Amygdala (tissue), 56 donors: ENCODE measurements at places on chromosomes 16 and 17.

- DNase-seq = no peak
Measured at GRCh38 chr17:79595471-79595870, 15.4 kb downstream of the RBFOX3 start.

DNA sequence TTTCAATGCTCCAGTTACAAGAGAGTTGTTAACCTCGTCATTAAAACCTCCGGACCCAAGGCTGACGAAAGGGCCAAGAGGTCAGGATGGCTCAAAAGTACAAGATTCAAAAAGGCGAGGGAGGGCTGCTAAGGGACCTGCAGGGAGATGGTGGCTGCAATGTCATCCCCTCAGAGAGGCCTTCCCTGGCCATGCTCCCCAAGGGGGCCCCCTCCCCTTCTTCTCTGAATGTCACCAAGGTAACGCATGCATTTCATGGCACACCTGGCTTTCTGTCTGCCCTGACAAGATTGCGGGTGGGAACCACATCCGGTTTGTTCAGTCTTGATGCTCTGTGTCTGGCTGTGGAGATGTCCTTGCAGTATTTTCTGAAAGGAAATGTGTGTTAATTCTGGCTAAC lies 89.9 kb downstream of the C16orf78 start:
- DNase-seq = no peak

- DNase-seq = no peak
Measured at GRCh38 chr16:3514621-3515020, 13.8 kb downstream of the CLUAP1 start.

- no peak for DNase-seq
Measured at GRCh38 chr16:70429888-70430666, 8.8 kb downstream of the ST3GAL2 start.

DNA sequence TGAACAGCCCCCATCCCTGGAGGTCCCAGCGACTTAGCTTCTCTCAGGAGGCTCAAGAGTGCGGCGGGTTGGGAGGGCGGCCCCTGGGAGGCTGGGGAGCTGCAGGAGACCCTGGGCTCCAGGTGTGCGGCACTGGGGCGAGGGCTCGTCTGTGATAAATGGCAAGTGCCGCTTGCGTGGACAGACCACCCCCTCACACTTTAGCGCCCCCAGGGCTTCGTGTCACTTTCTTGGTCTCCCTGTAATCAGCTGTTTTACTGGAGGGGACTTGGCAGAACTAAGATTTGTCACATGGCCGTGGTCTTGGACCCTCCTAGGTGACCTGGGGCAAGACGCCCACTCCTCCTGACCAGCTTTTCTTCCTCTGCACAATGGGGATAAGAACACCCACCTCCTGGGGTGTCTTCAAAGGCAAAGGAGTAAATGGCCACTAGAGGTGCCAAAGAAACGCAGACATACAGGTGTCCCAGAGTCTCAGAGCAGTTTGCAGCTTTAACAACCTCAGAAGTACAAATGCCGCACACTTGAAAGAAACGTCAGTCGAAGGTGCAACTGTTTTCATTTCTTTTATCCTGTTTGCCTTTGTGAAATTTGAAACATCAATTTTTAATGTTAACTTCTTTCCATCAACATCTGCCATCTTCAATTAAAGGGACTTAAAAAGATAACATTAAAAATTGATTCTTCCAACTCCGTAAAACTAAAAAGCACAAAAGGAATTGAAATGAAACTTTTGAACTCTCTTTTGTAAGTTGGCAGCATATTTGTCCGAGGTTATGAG lies 946 bp downstream of the OSGIN1 start:
- no peak for DNase-seq

GRCh38 chr16:85056211-85056748 lies 28.7 kb downstream of the KIAA0513 start:
- DNase-seq = no peak

GRCh38 chr17:69593351-69593715 lies 178.8 kb downstream of the MAP2K6 start:
- no peak for DNase-seq

- no peak for DNase-seq
Measured at GRCh38 chr16:11361701-11362451, 16.6 kb downstream of the RMI2 start.

GRCh38 chr16:81419806-81420205 lies 24.8 kb upstream of the CMIP start:
- DNase-seq = no peak

- DNase-seq = no peak
Measured at GRCh38 chr16:66923247-66923731, 2.0 kb downstream of the RRAD start.

DNA sequence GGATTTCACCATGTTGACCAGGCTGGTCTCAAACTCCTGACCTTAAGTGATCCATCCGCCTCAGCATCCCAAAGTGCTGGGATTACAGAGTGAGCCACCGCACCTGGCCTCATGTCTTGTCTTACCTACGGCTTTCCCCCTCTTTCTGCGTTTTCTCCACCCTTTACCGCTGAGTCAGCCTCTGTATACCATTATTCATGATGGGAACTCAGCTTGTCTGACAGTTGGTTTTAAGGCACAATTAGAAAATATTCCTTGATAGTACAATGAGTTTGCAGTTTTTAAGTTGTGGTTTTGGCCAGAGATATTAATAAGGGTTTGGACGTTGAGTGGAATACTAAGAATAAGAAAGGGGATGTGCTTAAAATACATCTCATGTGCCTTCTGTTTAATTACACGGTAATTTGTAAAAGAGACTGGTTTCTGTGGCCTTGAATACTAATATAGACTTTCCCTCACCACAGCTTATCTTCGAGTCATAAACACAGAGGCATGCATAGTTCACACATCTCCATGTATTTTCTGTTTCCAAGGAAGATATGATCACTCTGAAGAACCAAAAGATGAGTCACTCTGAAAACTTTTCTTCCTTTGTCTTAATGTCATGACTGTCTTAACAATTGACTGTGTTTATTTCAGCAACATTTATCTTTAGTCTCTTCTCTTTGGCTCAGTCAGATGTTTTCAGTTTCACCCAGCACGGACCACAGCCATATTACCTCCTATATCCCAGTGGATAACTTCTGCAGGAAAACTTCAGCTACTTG lies 54.4 kb downstream of the PITPNC1 start:
- no peak for DNase-seq

DNA sequence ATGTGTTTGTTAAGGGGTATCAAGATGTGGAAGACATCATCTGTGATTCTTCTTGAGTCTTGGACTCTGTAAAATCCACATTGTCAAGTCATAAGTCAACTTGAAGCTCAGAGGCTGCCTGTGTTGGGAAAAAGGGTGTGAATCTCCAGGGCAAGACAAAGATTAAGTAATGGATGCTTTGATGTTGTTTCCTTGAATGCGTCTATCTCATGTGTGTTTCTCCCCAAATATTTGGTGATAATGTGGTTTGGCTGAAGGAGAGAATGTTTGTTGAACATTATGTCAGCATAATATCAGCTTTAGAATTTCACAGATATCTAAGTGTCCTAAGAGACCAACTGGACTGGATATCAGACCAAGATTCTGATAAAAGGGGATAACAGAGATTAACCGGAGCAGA lies 24.1 kb upstream of the KCNJ16 start:
- DNase-seq = no peak

- no peak for DNase-seq
Measured at GRCh38 chr17:18161207-18162145, 22.2 kb upstream of the ALKBH5 start.

GRCh38 chr17:49316258-49316570 lies 45.8 kb downstream of the ZNF652 start:
- no peak for DNase-seq

DNA sequence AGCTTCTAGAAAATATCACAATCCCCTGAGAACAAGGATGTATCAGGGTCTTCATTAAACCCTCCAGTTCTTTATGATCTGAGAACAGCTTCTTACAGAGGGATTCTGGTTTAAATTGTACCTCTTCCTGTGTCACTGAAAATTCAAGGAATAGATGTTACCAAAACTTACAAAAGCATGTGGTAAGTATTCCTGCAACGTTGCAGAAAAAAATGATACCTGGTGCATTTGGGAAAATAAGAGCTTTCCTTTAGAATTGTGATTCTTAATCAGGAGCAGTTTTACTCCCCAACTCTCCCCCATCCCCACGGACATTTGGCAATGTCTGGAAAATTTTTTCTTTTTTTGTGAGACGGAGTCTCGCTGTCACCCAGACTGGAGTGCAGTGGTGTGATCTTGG lies 7.3 kb downstream of the SLFN14 start:
- no peak for DNase-seq

DNA sequence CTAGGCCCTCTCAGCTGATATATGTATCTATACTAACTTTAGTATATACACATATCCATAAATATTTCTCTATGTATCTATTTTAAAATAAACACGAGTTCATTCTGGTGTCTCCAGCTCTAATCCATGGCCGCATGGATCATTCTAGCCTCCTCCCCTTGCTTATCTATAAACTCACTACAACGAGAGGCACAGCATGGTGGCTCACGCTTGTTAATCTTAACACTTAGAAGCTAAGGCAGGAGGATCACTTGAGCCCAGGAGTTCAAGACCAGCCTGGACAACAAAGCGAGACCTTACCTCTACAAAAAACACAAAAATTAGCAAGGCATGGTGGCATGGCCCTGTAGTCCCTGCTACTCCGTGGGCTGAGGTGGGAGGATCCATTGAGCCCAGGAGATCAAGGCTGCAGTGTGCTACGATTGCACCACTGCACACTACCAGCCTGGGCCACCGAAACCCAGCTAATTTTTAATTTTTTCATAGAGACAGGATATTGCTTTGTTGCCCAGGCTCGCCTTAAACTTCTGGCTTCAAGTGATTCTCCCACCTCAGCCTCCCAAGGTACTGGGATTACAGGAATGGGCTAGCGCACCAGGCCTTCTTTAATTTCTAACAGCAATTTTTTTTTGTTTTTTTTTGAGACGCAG lies 3.9 kb upstream of the ZNF207 start:
- no peak for DNase-seq

- peak; percentile 19 for DNase-seq
Measured at GRCh38 chr16:66357523-66357928, 9.0 kb upstream of the CDH5 start.

GRCh38 chr17:72754513-72754912 lies 338.0 kb downstream of the SLC39A11 start:
- no peak for DNase-seq

- DNase-seq = no peak
Measured at GRCh38 chr16:79898703-79899102, 298.2 kb upstream of the MAF start.

DNA sequence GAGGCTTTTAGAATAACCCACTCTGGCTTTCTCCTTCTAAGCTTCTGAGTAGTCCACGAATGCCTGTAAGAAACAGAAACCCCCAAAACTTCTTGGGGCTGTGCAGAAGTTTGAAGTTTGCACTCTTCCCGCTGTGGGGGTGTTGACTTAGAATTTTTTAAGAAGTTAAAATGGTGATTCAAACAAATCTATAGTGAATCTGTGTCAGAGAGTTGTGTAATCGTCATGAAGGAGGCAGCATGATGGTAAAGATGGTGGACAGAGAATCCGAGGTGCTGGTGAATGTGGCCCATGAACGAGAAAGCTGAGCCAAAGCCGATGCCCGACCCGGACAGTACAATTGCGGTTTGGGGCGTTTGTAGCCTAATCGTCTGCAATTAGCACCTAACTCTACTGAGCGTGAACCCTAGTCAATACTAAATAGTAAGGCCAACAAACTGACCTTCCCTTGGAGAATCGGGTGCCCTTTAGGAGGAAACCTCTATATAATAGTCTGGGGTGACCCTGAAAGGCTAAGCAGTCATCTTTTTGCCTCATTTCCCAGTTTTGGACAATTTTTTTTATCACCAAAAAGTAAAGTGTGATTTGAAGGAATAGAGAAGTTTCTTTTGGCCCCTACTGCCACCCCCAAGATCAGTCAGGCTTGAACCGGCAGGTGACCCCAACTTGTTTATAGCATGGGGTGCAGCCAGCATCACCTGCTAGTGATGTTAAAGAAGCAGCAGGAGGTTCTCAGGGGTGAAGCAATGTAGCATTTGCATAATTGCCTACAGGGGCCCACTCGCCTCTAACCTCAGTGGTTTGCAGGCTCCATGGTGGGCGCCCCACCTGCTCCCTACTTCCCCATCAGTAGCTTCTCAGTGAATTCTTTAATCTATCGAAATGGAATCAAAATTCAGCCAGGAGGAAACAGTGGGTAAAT lies 11.2 kb downstream of the IRF8 start:
- DNase-seq = no peak

DNA sequence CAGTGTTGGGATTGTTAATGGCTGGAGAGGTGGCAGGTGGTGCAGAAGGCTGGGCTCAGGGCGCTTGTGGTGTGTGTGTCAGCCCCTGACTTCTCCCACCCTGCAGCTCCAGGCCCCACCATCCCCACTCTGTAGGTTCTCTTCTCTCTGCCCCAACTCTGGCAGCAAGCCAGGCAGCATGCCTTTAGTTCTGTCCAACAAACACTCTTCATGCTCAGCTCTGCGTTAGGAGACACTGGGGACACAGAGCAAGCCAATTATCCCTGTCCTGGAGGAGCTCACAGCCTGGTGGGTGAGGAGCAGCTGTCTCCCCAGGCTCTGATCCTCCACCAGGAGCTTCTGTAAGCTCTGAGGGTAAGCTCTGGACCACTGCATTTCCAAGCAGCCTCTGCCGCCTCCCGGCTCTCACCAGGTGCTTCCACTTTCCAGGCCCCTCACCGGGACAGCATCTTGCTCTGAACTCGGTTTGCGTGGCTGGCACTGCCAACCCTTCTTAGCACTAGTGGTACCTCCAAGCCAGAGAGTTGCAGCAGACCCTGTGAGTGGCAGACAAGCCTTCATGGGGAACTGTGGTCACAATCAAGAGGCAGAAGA lies 34.3 kb upstream of the WSCD1 start:
- DNase-seq = no peak

- peak; percentile 37 for DNase-seq
Measured at GRCh38 chr17:4310354-4311060, 46.7 kb upstream of the ANKFY1 start.

- DNase-seq = no peak
Measured at GRCh38 chr17:45253879-45254278, 8.0 kb downstream of the SPATA32 start.

- DNase-seq = no peak
Measured at GRCh38 chr16:12300490-12300889, 324.0 kb downstream of the SNX29 start.

DNA sequence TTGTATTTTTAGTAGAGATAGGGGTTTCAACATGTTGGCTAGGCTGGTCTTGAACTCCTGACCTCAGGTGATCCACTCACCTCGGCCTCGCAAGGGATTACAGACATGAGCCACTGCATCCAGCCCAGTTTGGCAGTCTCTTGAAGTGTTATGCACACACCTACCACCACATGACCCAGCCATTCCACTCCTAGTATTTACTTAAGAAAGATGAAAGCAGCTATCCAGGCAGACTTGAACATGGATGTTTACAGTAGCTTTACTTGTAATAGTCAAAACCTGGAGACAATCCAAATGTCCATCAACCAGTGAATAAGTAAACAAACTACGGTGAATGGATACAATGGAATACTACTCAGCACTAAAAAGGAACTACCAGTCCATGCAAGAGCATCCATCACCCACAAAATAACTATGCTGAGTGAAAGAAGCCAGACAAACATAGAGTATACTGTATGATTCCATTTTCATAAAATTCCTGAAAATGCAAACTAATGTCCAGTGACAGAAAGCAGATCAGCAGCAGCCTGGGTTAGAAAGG lies 37.8 kb upstream of the RASD1 start:
- DNase-seq = no peak
